Right renal pelvis (tissue), 4 donors: ENCODE measurements at places on chromosomes 12 and 14. TPM values are rescaled to one million over a fixed set of nuclear protein-coding genes. Genes with fewer than 3 reads are reported as not detected.

The NTS gene
- polyA plus RNA-seq: 4.7 TPM

The TEX22 gene
- polyA plus RNA-seq: 2.1 TPM

The KLHDC1 gene
- polyA plus RNA-seq: 4.2 TPM

The LRTM2 gene
- polyA plus RNA-seq: 0.43 TPM

The MYH6 gene
- 0.17 TPM for polyA plus RNA-seq

The RNASE7 gene
- polyA plus RNA-seq: 0.71 TPM

DNA sequence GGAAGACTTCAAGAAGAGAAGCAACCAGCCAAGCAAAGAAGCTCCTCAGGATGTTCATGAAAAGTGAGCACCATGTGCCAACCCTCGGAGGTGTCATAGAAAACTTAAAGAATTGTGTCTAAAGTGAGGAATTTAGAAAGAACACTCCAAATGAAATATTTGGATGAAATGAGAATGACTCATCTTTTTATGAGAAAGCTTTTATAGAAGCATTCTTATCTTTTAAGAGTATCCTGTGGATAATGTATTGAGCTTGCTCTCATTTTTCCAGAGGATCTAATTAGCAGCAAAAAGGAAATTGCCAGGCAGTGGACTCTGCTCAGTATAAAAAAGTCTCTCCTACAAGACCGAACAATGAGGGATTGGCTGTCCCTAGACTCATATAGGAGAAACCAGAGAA, 454.9 kb downstream of the LRIG3 start:
- no peak for DNase-seq

DNA sequence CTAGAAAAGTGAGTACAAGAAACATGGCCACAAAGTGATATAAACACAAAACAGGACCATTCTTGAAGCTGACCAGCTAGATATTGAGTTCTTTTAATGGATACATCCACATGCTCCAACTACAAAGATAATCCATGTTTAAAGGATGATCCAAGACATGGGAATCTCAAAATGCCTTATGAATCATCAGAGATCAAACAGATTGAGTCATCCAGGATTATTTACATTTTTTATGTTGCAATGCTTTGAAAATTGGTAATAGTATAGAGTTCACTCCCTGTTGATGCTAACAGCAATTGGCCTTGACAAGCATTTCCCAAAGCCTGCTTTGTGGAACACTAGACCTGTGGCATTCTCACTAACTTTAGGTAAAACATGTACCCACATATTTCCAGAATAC, 293.0 kb upstream of the TBX3 start:
- DNase-seq: no peak

- DNase-seq: no peak
Measured at GRCh38 chr12:2301531-2302461, 249.0 kb downstream of the CACNA1C start.

- DNase-seq: no peak
Measured at GRCh38 chr12:64088431-64089349, 133.4 kb downstream of the KICS2 start.

DNA sequence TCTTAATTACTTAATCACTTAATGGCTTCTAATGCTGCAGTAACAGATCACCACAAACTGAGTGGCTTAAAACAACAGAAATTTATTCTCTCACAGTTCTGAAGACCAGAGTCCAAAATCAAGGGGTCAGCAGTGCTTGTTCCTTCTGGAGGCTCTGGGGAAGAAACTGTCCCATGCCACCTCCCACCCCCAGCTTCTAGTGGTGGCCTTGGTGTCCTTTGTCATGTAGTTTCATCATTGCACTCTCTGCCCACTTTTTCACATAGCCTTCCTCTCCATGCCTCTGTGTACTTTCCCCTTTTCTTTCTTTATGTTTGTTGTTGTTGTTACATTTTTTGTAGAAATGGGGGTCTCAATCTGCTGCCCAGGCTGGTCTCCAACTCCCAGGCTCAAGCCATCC, 16.1 kb upstream of the UBC start:
- DNase-seq: no peak

DNA sequence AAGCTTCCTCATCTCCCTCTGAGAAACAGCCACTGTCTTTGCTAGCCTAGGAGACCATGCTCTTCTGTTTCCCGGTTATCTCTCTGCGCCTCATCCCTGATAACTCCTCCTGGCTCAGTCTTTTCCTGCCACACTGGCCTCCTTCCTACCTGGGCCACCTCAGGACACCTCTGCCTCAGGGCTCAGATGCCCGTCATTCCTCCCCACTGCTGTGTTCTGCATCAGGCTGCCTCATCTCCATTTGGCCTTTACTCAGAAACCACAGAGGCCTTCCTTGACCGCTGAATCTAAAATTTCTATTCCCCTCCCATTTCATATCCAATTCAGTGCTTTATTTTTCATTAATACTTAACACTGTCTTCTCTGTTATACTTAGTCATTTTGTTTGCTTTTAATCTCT, 311.0 kb upstream of the RGS6 start:
- DNase-seq: no peak

- no peak for DNase-seq
Measured at GRCh38 chr14:53432378-53432802, 279.3 kb upstream of the DDHD1 start.

DNA sequence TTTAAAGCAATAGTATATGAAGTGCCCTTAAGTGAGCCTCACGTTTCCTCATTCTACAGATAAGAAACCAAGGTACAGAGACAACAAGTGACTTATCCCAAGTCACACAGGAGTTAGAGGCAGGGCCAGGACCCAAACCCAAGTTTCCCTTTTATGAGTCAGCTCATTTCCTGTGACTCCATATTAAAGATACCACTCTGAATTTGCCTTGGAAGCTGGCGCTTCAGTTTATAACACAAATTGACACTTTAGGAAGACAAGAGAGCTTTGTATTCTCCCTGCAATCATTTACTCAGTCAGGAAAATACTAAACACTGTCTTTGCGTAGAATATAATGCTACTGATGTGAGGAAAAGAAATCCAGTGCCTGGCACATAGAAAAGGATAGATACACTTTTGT, 43.2 kb downstream of the MYBPC1 start:
- no peak for DNase-seq

DNA sequence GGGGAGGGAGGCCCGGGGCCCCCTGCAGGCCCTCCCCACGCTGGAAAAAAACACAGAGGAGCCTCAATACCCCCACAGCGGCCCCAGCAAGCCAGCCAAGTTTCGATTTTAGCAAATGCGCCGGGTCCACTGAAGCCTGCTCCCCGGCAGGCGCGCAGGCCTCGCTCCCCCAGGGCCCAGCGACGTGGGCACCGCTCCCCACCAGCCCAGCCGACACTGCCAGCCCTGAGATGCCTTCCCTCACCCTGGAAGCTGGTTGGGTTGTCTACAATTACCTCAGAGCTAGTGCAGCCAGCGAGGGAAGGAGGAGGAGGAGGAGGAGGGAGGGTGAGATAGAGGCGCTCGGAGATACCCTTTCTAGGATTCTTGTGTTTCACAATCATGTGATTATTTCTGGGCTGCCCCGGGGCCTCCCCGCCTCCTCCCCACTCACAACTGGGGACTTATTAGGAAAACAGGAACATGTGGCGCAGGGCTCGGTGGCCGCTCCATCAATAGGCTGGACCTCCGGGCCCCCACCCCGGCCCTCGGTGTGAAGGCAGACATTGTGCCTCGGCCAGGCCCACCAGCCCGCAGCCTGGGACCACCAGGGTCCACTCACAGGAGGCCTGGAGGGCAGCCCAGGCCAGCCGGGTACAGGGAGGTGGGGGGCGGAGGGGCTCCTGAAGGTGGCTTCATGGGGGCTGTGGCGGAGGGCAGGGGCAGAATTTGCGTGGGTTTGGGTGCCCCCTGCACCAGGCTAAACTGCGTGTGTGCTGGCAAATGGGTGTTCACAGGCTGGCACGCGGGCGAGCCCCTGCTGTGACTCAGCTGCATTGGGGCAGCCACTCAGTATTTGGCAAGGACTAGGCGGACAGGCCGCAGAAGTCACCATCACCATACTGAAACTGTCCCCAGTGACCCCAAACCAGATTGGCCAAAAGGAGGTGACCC, 109.9 kb downstream of the NCOR2 start:
- no peak for DNase-seq

GRCh38 chr12:58247633-58248032, 306.3 kb downstream of the ATP23 start:
- no peak for DNase-seq
